ENCODE measurements at places on chromosomes 7 and 10.

DNA sequence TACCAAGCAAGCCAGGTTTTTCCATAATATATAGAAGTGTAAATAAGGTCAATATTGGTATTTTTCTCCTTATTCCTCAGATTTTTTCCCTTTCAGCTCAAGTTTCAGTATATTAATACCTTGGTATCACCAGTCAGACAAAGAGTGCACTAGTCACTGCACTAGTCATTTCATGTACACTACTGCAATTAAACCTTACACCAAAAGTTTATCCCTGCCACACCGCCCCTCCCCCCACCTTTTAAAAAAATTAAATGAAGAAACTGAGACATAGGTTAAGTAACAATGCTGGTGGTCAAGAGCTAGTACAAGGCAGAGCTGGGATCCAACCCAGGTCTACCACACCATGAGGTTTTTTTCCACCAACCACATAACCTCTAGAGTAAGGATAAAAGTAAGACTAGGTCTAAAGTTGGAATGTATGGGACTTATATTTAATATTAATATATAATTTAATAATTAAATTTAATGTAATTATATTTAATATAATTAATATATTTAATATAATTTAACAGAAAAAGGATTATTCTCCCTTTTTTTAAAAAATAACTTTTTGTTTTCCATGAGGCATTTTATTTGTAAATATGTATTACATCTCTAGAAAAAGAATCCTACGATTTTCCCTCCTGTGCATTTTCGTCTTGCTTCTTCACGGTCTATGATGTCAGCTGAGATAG lies 68.5 kb downstream of the NT5C2 start:
- no peak for DNase-seq

- no peak for DNase-seq
Measured at GRCh38 chr10:92052088-92052487, 128.5 kb downstream of the BTAF1 start.

DNA sequence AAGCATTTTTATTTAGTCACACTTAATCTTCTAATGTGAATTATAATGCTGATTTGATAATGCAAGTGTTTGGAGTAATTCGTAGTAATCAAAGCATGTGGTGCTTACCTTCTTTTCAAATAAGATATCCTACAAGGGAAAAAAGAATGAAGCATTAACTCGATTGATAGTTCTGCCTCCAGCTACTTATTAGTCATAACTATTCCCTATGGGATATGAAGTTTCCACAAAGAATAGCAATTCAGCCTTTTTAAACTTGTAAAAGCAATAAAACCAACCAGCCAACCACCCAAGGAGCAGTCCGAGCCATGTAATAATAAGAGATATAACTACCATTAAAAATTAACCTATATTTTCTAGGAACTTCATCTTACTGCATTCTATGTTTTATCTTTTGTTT lies 11.6 kb downstream of the COL28A1 start:
- DNase-seq: no peak

DNA sequence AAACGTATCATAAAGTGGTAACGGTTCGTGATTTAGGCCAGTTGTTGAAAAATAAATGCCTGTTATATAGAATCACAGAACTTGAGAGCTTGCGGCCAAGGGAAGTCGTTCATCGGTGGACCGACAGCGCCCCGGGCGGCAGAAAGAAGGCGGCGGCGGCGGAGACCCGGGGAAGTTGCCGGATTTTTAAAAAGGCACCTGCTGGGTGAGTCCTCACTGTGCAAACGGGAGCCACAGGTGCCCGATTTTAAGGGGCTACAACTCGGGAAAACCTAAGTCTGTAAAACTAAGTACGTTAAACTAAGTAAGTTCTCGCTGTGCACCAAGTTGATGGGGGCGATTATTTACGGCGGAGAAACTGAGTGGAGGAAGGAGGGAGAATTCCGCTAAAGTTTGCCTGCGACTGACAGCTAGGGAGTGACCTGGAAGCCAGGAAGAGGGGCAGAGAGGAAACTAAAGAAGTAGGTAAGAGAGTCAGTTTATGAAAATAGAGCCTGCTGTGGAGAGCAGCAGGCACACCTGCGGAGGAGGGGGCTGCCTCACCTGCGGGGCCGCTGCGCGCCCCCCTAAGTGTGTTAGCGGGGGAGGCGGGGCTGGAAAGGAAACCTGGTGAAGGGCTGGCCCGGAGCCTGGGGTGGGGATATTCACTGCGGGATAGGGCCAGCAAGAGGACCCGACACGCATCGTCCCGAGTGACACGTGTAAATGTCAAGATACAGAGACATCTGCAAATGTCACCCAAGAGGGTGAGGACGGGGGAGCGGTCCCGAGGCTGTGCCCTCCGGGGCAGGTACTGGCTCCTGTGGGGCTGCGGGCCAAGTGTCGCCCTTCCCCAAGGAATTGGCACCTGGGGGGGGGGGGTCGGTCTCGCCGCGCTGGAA lies 996 bp downstream of the ADAM12 start:
- peak; percentile 56 for DNase-seq

- DNase-seq: no peak
Measured at GRCh38 chr10:95651346-95652060, 5.0 kb downstream of the ALDH18A1 start.

- no peak for DNase-seq
Measured at GRCh38 chr10:59016043-59016442, 160.4 kb upstream of the PHYHIPL start.

DNA sequence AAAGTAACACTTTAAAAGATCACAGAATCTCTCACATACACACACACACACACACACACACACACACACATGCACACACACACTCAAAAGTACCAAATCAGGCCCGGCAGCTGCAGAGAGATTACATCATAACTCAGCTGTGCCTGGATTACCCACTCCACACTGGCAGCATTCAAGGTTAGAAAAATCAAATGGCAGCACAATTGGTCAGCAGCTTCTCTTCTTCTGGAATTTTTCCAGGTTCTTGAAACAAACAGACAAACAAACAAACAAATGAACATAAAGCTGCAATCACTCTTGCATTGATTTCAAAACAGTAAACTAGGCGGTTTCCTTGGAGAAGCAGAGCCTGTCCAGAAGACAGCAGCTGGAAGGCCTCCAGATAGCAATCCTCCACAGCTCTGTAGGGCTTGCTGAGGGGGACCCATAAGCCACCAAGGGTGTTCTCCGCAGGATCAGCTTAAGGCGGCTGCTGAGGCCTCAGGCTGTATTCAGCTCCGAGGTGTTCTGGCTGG lies 24.5 kb upstream of the FAM133B start:
- no peak for DNase-seq

GRCh38 chr7:100167912-100168323 lies 499 bp downstream of the GAL3ST4 start:
- peak; percentile 21 for DNase-seq

DNA sequence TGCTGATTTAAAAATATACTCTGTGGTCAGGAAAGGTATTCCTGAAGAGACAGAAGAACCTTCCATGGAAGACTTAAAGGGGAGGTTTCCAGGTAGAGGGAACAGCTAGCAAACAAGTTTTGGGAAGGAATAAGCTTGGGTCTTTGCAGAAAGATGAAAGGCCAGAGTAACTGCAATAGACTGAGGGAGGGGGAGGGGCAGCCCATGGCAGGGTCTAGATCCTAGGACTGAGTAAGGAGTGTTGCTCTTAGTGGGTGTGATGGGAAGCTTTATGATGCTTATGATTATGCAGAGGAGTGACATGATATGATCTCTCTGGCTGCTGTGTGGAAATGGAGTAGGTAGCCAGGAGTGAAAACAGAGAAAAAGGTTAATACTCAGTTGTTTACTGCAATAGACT lies 90.0 kb upstream of the FEZF1 start:
- no peak for DNase-seq

- no peak for DNase-seq
Measured at GRCh38 chr10:75870039-75870645, 438.7 kb downstream of the LRMDA start.

- peak; percentile 16 for DNase-seq
Measured at GRCh38 chr10:104127411-104127810, 5.4 kb downstream of the SFR1 start.

GRCh38 chr10:118311505-118311904 lies 30.6 kb downstream of the FAM204A start:
- DNase-seq: no peak

- DNase-seq: peak; percentile 13
Measured at GRCh38 chr10:96038476-96039387, 4.7 kb upstream of the CCNJ start.

- no peak for DNase-seq
Measured at GRCh38 chr10:34960983-34961382, 129.2 kb downstream of the CUL2 start.

DNA sequence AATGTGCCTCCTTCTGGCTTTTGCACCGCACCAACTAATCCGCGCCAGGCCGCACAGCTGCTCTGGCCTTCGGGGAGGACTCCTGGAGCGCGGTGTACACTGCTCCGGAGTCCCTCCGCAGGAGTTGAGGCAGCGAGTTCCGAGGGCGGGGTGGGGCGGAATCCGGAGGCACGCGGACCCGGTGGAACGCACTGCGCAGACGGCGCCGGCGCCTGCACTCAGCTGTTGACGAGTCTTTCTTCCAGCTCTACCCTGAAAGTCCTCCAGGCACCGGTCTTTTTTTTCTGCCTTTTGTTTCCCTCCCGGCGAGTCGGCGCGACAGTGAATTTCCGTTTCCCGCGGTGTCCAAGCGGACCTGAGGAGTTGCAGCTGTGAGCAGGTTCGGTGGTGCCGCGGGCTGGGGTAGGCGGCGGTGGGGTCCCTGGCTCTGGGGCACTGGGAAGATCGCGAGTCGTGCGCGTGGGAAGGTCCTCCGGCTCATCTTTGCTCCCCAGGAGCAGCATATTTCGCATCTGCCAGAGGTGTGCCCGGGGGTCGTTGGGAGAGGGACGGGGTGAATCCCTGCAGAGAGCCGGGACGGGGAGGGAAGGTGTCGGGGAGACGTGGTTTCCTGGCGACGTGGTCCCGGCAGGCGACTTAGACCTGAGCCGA lies 44.1 kb downstream of the SFTPD start:
- DNase-seq: peak; percentile 68

DNA sequence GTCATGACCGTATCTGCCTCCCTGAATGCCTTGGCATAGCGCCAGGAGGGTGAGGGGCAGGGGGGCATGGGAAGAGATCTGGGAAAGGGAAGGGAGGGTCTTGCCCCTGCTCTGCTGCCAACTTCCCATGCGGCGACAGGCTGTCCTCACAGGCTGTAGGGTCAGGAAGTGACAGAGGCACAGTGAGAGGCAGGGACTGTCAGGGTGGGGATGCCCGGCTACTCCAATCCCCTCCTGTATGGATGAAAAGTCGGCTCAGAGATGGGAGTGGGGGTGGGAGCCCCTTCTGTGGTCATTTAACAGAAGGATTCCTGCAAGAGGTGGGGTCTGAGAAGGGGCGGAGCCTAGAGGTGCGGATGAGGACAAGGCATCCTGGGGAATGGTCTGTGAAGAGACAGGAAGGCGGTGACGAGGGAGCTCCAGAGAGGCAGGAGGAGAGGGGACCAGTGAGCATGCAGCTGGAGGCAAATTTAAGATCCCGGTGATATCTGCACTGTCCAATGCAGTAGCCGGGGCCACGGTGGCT lies 20.8 kb upstream of the UNC5B start:
- DNase-seq: no peak

GRCh38 chr10:78471723-78472550 lies 438.3 kb downstream of the RPS24 start:
- no peak for DNase-seq

GRCh38 chr7:47600199-47601118 lies 18.5 kb upstream of the TNS3 start:
- DNase-seq: no peak

GRCh38 chr7:105990141-105990540 lies 27.1 kb downstream of the CDHR3 start:
- DNase-seq: no peak

GRCh38 chr10:43801626-43802025 lies 152.9 kb upstream of the ZNF32 start:
- DNase-seq: no peak

- DNase-seq: peak; percentile 60
Measured at GRCh38 chr7:6271694-6272440, 557 bp downstream of the CYTH3 start.

DNA sequence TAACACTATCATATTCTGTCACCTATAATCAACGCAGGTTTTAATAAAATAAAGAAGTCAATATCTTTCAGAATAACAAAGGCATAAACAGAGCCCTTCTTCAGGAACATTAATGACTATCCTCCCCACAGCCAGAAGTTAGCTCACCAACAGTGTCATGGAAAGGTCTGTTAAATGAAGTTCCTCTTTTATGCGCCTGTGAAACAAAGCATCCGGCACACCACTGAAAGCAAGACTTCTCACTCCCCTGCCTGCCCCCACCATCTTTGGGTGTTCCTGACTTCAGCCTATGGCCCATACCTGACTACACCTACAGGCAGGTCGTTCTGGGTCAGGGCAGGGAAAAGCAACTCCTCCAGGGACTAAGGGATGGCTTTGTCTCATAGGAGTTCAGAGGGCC lies 205.4 kb downstream of the FANK1 start:
- DNase-seq: no peak

DNA sequence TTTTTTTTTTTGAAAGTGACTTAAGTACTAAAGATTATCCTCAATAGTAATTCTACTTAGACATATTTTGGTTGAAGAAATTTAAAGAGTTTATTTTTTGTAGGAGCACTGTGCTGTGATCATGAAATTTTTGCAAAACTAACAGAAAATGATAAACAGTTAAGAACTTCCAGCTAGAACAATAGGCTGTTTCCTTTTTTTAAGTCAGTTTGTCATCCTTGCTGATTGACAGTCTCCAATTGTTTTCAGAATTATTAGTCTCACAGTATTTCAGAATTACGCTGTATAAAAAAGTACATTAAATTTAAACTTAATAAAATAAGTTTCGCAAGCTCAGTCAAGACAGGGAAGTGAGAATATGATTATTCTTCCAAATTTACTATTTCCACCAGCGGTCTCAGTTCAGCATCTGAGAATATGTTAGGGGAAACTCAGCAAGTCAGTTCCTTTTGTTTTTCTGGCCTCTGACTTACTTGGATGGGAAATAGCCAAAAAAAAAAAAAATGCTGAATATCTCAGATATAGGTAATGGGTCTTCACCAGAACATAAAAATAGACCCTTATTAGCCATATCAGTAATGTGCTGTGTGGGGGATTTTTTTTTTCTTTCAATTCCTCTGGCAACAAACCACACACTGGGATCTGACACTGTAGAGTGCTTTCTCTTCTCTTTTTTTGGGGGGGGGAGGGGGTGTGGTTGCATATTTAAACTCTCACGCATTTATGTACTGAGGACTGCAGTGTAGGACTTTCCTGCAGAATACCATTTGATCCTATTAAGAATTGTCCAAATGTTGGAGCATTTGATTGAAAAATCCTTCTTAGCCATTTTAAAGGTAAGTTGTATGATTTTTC lies at the start of gene CD36:
TSS of gene CD36 (plus strand) at position 732 of the 855 bp plus-strand sequence. CDS start 8,099 bp downstream, outside the sequence.
- DNase-seq: no peak

DNA sequence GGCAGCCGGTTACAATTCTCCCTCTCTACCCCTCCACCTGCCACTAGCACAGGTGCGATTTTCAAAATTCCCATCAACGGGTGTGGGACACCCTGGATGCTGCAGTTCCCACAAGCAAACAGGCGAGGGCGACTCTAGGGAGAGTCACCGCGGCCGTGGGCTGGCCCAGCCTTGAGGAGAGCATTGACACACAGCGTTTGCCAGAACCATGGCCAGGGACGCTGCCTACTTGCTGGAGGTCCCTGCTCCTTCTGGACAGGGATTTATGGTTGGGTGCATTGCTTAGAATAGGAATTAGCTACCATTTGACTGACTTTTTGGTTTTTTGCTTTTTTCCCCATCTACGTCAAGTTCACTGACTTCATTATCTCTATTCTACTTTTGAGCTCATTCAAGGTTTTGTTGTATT lies 19.0 kb upstream of the CLDN4 start:
- DNase-seq: no peak

- peak; percentile 52 for DNase-seq
Measured at GRCh38 chr10:100482181-100482833, 19.5 kb downstream of the WNT8B start.

GRCh38 chr10:73238990-73239566 lies 8.0 kb downstream of the DNAJC9 start:
- DNase-seq: no peak

Measured in NCI-H2171 treated with DMSO at 0.1 percent for 48 hours (cell line).